GM19239 (cell line): ENCODE measurements at places on chromosomes 3 and 15.

GRCh38 chr3:143348486-143349327, 229.1 kb downstream of the CHST2 start:
- DNase-seq = no peak

DNA sequence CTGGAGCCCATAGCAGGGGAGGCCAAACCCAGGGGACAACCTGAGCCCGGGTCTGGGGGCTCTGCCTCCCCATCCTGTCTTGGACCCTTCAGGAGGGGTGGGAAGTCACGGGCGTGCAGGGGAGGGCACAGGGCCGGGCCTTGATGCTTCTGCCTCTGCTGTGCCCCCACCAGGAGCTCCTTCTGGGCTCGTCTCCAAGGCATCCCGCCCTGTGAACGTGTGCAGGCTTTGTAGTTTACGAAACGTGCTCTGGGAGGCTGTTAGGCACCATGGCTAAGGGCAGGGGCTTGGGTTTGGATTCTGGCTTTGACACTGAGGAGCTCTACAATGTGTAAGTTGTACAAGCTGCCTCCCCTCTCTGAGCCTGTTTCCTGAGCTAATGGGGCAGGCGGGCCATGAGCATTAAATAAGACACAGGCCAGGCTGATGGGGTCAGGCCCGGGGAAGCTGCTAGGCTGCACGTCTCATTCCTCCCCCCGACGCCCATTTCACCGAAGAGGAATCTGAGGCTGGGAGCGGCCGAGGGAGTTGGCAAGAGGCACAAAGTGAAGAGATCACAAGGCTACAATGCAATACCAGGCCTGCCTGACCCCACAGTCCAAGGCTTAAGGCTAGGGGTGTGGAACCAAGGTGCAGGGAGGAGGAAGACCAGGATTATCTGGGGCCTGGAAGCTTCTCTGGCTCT, 19.6 kb downstream of the PLXND1 start:
- no peak for DNase-seq

GRCh38 chr3:177642804-177643125, 445.5 kb upstream of the TBL1XR1 start:
- no peak for DNase-seq

GRCh38 chr3:98730338-98730737, 32.8 kb upstream of the ST3GAL6 start:
- DNase-seq = no peak
